Sigmoid colon (tissue), 7 donors: ENCODE measurements at places on chromosomes 4 and X. TPM values are rescaled to one million over a fixed set of nuclear protein-coding genes. Genes with fewer than 3 reads are reported as not detected.

MAGEC2 gene
- polyA plus RNA-seq = not detected

GPC4 gene
- polyA plus RNA-seq = 1.2 TPM

MAMLD1 gene
- polyA plus RNA-seq = 0.23 TPM

- DNase-seq = no peak
Observed at GRCh38 chr4:145886871-145887240, 51.8 kb downstream of the ZNF827 start.

GRCh38 chr4:108619372-108620100, 840 bp upstream of the RPL34 start:
- no peak for DNase-seq

- no peak for DNase-seq
Observed at GRCh38 chrX:108177351-108178142, 86.0 kb downstream of the ATG4A start.

ODAPH gene
- not detected for polyA plus RNA-seq

SLC26A1 gene
- not detected for polyA plus RNA-seq

- DNase-seq = no peak
Observed at GRCh38 chrX:38939067-38939466, 137.8 kb downstream of the MID1IP1 start.

GRCh38 chr4:183164963-183165362, 65.9 kb downstream of the WWC2 start:
- DNase-seq = no peak

POF1B gene
- 69.4 TPM for polyA plus RNA-seq

DNA sequence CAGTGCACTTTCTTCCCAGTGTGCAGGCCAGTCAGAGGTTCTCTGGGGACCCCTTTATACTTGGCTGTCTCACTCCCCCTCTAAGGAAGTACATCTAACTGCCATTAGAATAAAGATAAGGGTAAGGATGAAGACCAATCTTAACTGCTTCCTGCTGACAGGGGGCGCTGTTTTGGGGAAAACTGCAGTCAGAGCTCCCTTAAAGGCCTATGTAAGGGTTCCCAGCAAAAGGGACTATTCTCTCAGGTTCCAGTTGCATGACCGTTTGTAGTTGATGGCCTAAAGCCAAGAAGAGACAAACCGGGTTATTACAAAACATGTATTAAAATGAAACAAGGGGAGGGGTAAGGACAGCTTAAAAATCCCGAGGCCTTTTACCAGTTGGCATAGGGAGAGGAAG, 115.6 kb upstream of the SPIN4 start:
- no peak for DNase-seq

LRAT gene
- not detected for polyA plus RNA-seq

PAGE4 gene
- not detected for polyA plus RNA-seq

- no peak for DNase-seq
Observed at GRCh38 chr4:43782391-43782790, 666.2 kb downstream of the KCTD8 start.

CLCN4 gene
- polyA plus RNA-seq = under 0.01 TPM

GRCh38 chr4:169037506-169037905, 27.5 kb upstream of the CBR4 start:
- DNase-seq = no peak

GRCh38 chrX:48761674-48762471, at the start of gene GLOD5:
TSS of gene GLOD5 (plus strand) at chrX:48761747. CDS start at chrX:48761791, 44 bp downstream.
- no peak for DNase-seq

DNA sequence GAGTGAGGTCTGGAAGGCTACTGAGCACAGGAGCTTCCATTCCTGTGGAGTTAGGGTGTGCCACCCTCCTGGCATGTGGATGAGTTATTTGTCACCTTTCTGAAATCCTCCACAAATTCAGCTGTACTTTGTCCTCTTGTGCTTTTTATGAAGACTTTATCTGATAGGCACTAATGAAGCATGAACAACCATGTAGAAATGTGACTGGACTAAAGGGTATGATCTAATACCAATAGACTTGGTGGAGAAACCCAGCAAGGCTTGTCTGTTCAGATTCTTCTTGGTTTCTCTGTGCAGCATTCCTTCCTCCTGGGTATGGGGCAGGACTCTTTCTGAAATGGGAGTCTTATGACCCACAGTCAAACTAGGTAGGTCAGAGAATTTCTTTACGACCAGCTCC, 9.6 kb downstream of the NBDY start:
- no peak for DNase-seq

GRCh38 chr4:111639120-111639690, 506.0 kb upstream of the FAM241A start:
- no peak for DNase-seq

FAM47E gene
- polyA plus RNA-seq = 2.6 TPM

DNA sequence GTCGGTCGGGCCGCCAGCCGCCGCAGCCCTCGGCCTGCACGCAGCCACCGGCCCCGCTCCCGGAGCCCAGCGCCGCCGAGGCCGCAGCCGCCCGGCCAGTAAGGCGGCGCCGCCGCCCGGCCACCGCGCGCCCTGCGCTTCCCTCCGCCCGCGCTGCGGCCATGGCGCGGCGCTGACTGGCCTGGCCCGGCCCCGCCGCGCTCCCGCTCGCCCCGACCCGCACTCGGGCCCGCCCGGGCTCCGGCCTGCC, 213 bp downstream of the NFKB1 start:
- DNase-seq = no peak

GRCh38 chr4:10085386-10085785, 31.2 kb downstream of the WDR1 start:
- DNase-seq = peak; percentile 66

F8A1 gene
- polyA plus RNA-seq = 16.2 TPM

H2BW2 gene
- not detected for polyA plus RNA-seq

GRCh38 chr4:7731437-7731836, 208.2 kb downstream of the AFAP1 start:
- no peak for DNase-seq

- DNase-seq = no peak
Observed at GRCh38 chr4:147044241-147044640, 98.6 kb upstream of the TTC29 start.

GRCh38 chr4:155509555-155509954, 132.8 kb upstream of the MAP9 start:
- no peak for DNase-seq

GRCh38 chrX:3545901-3546300, 167.5 kb downstream of the PRKX start:
- DNase-seq = no peak

DNA sequence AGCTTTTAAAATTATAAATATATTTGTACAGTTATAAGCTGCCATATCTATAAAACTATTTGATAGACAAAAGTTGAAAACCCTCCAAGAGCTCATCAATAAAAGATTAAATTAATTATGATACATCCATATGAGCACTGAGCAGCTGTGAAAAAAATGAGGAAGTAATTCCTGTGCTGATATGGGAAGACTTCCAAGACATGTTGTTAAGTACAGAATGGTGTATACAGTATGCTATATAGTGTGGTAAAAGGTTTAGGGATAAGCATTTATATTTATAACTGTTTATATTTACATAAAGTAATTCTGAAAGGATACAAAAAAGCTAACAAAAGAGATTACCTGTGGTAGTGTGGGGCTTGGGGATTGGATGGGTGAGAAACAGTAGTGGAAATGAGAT, 92.8 kb upstream of the BMP2K start:
- no peak for DNase-seq

TLR6 gene
- polyA plus RNA-seq = 0.60 TPM

- DNase-seq = peak; percentile 79
Observed at GRCh38 chr4:1300466-1301455, 11.1 kb downstream of the MAEA start.

- DNase-seq = no peak
Observed at GRCh38 chr4:72031868-72032608, at the start of gene NPFFR2. TSS of gene NPFFR2 (plus strand) at chr4:72032000. CDS start at chr4:72128592, 96,592 bp downstream.

EMCN gene
- 1.2 TPM for polyA plus RNA-seq

DNA sequence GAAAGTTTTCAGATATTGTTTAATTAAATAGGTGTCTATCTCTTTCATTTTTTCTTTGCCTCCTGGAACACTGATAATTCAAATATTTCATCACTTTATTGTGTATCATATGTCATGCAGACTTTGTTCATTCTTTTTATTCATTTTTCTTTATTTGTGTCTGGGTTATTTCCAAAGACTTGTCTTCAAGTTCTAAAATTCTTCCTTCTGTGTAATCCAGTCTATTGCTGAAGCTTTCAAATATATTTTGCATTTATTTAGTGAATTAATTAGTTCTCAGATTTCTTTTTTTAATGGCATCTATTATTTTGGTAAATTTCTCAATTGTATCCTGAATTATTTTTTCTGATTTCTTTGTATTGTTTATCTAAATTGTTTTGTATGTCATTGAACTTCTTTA, 70.1 kb downstream of the ZNF330 start:
- DNase-seq = no peak

- DNase-seq = no peak
Observed at GRCh38 chr4:174047363-174047762, 236.1 kb downstream of the FBXO8 start.

TMPRSS11A gene
- not detected for polyA plus RNA-seq

- peak; percentile 76 for DNase-seq
Observed at GRCh38 chr4:125316791-125317524, 2.2 kb downstream of the FAT4 start.

LIMCH1 gene
- 3.9 TPM for polyA plus RNA-seq

CYTL1 gene
- not detected for polyA plus RNA-seq

C4orf50 gene
- 0.17 TPM for polyA plus RNA-seq

- DNase-seq = no peak
Observed at GRCh38 chr4:44257461-44257860, 191.1 kb downstream of the KCTD8 start.

DNA sequence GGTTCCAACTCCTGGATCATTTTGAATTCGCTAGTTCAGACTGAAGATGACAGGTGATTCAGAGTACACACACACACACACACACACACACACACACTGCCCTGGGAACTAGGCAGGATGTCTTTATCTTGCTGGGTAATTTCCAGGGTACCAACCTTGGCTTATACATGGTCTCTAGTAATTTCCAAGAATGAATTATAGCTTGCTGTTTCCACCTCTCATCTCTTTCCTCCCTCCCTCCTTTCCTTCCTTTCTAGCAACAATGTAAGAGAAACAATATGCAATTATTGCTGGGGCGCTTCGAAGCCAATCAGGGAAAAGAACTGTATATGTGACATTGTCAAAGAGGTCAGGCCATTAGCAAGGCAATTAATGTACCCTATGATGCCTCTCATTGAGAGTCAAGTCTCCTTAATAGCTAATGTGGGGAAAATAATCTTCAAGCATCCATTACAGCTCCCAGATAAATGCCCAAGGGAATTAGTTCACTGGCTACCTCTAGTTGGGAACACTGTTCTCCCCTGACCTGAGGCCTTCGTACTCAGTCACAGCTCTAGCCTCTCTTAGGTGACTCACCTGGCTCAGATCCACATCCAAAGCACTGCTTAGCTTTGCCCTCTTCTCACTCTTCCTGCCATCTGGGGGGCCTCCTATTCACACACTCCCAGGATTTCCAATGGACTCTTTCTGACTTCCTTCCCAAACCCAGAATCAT, 311.5 kb downstream of the PPP1R2C start:
- no peak for DNase-seq

ADAMTS3 gene
- not detected for polyA plus RNA-seq

- no peak for DNase-seq
Observed at GRCh38 chr4:79597266-79597665, 189.2 kb upstream of the GK2 start.

CXXC4 gene
- 0.46 TPM for polyA plus RNA-seq

- no peak for DNase-seq
Observed at GRCh38 chr4:41551536-41551935, 13.6 kb downstream of the LIMCH1 start.

GRCh38 chr4:80156410-80156809, 40.9 kb upstream of the PRDM8 start:
- DNase-seq = no peak

DNA sequence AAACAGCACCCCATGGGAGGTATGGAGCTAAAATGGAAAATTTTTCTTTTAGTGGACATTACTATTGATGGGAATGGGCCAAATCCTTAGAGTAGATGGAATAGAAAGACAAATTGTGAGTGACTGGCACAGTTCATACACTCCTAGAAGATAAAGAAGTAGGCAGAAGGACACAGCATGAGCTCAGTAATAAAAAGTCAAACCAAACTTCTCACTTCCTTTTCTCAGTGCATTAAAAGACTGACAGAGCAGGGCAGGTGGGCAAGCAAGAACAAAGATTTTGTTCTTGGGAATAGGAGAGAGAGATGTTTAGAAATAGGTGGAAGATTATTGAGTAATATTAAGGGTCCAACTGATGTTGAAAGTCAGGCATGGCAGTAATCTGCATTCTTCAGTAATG, 132.5 kb downstream of the ATP10D start:
- DNase-seq = no peak

- DNase-seq = no peak
Observed at GRCh38 chrX:134646691-134647090, 11.6 kb downstream of the PLAC1 start.
